ENCODE measurements at places on chromosomes 6 and 20.

- DNase-seq = no peak
Measured at GRCh38 chr20:16444057-16444777, 129.0 kb downstream of the KIF16B start.

- no peak for DNase-seq
Measured at GRCh38 chr6:34900321-34901031, 11.4 kb downstream of the ANKS1A start.

GRCh38 chr6:22651731-22652130 lies 82.4 kb downstream of the HDGFL1 start:
- no peak for DNase-seq

DNA sequence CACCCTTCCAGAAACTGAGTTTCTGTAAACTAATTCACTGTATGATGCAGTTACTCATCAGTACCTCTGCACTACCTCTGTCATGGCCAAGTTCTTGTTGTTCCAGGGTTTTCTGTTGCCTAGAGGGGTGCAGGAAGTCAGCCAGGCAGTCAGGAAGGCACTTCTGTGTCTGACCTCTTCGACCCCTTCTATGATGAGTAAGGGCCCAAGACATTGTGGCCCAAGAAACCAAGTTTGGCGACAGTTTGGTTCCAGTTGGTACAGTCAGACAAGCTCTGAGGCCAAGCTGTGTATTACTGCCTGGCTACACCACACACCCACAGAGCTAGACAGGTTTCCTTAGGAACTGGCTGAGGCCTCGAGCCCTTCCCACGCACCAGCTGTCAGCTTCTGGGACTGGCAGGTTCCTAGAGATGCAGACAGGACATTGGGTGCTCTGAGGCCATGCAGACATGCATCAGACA lies 41.2 kb downstream of the TRAF3IP2 start:
- no peak for DNase-seq

DNA sequence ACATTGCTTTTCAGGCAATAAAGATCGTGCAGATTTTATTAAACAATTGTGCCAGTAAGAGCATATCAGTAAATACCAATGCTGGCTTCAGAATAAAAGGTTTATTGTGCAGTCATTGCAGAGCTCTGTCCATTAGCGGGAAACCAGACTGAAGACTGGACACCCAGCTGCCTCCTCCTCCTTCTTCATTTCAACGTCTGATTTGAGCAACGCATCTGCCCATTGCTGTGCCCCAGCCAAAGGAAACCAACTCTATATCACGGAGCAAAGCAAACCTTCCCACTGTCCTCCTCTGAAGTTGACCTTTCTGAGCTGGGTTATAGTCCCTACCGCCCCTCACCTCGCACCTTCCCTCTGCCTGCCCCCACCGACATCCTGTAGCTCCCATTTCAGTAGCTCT lies 80.8 kb downstream of the SLC22A23 start:
- no peak for DNase-seq

All from activated T-helper 1 cell treated with anti-CD3 and anti-CD28 coated beads, Interleukin-2, amount 50 U/mL, for 16 hours (primary cell).